NB4 (cell line): ENCODE measurements at places on chromosomes 7 and 10.

DNA sequence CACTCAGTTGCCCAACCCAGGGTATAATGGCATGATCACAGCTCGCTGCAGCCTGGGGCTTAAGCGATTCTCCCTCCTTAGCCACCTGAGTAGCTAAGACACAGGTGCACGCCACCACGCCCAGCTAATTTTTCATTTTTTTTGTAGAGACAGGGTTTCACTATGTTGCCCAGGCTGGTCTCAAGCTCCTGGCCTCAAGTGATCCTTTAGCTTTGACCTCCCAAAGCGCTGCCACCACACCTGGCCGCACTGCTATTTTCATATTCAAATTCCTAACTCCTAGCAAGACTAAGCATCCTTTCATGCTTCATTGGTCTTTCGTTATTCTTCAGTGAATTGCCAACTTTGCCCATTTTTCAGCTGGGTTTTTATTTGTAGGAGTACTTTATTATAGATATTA is 30.4 kb upstream of the DAGLB start:
- DNase-seq = no peak

- no peak for DNase-seq
Measured at GRCh38 chr7:12351843-12352242, 51.8 kb downstream of the VWDE start.

GRCh38 chr10:94299417-94299816 is 63.3 kb downstream of the NOC3L start:
- peak; percentile 74 for DNase-seq

- no peak for DNase-seq
Measured at GRCh38 chr7:78967046-78967445, 486.4 kb downstream of the MAGI2 start.

DNA sequence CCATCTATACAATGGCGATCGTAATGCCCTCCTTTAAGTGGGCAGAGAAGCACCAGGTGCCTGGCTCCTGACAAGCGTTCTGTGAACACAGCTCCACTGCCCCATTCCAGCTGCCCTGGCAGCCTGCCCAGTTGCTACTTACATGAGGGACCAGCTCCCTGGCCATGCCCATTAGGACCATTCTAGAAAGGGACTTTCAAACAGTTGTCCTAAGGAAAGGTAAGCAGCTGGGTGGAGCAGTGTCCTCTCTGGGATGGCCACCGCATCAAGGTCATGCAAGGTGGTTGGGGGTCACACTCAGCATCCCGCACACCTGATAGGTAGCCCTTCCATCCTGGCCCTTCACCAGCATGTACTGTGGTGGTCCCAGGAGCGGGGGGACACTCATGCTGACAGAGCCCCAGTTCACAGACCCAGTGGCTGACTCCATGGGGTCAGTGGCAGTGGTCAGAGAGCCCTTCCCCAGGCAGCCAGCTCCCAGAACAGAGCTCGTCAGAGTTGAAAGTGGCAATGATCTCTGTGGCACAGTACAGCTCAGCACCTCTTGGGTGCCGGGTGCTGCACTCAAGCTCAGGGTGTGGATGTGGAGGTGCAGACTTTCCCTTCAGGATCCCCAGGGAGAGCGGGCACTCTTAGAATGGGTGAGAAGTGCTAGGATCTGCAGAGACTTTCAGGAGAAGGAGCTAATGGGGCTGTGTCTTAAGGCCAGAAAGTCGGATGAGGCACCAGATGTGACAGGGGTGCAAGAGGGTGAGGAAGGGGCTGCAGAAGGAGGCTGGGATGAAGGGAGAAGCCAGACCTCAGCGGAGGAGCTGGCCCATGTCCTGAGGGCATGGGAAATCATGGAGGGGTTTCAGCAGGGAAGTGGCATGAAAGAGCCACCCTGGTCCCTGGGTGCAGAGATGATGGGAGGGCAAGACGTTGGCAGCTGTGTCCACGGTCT is 10.9 kb downstream of the MMRN2 start:
- no peak for DNase-seq

GRCh38 chr7:105268511-105269392 is 120.0 kb downstream of the SRPK2 start:
- peak; percentile 70 for DNase-seq

GRCh38 chr10:131701131-131701947 is 199.5 kb upstream of the PPP2R2D start:
- no peak for DNase-seq

- DNase-seq = no peak
Measured at GRCh38 chr10:22442063-22442462, 96.8 kb downstream of the SPAG6 start.

DNA sequence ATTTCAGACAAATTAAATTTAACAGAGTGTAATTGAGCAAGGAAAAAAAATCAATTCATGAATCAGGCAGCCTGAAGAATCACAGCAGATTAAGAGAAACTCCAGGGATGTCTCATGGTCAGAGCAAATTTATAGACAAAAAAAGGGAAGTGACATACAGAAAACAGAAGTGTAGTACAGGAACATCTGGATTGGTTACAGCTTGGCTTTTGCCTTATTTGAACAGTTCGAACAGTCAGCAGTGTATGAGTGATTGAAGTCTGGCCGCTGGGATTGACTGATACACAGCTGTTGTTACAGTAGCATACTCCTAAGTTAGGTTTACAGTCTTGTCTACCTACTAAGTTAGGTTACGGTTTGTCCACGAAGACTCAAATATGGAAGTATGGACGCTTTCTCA is 255.3 kb downstream of the HPSE2 start:
- peak; percentile 47 for DNase-seq

DNA sequence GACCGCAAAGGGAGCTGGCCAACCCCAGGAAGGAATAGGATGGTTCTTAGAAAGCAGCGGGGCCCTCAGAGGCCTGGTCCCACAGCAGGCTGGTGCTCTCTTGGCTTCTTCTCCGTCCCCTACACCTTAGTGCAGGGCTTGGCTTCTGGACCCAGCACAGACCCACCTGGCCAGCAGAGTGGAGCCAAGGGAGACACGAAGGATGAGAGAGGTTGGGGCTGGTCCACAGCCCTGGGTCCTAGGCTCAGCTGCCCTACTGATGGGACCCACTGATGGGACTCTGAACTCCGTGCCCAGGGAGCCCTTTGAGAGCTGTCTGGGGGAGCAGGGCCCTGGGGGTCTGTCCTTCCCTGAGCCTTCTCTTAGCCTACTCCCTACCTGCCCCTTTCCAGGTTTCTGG is 6.2 kb upstream of the TLX1 start:
- no peak for DNase-seq

GRCh38 chr7:145691377-145691914 is 425.2 kb upstream of the CNTNAP2 start:
- DNase-seq = no peak

- DNase-seq = no peak
Measured at GRCh38 chr10:102312683-102313082, 67.4 kb downstream of the GBF1 start.
